ENCODE measurements at places on chromosomes 3 and 15.

DNA sequence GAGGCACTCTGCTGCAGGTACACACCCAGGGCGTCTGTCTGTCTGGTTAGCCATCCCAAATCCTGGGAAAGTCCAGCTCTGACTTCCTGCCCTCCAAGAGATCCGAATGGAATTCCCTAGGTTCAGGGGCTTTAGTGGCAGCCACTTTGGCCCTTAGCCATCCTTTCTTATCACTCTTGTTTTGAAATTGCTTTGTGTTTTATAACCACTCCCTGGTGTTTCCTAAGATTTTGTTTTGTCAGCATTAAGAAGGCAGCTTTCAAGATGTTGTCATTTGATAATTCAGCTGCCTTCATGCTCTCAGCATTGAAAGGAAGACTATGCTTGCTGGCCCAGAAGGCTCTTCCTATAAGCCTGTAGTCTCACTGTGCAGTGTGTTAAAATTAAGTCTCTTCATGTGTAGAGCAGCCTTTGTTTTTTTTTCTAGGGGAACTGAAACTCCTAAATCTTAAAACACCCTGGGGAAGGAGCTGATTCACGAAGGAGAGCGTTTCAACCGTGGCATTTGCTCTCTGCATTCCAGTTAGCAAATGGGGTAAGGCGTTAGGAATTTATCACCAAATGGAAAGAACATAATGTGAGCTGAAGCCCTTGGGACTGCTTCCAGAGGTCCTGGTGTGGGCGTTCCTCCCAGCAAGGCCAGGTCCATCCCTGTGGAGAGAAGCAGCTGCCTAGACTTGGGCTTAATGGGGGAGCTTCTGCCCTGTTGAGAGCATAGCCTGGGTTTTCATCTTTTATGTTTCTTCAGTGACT is 14.2 kb upstream of the CLEC3B start:
- DNase-seq: peak; percentile 47

DNA sequence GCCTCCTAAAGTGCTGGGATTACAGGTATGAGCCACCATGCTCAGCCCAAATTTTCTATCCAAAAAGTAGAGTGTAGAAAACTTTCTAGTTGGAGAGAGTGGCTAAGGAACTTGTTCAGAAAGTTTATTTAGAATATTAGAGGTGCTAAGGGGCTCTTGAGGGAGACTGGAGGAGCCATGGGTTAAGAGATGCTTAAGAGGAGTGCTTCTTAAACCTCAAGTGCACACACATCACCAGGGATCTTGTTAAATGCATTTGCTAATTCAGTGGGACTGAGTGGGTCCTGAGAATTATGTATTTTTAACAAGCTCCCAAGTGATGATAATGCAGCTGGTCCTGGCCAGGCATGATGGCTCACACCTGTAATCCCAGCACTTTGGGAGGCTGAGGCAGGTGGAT is 29.7 kb upstream of the SLMAP start:
- no peak for DNase-seq

- DNase-seq: no peak
These were observed 531 bp downstream of the LZTFL1 start for GRCh38 chr3:45841420-45841756.

- DNase-seq: no peak
These were observed 19.5 kb downstream of the POC1A start for GRCh38 chr3:52134761-52135160.

DNA sequence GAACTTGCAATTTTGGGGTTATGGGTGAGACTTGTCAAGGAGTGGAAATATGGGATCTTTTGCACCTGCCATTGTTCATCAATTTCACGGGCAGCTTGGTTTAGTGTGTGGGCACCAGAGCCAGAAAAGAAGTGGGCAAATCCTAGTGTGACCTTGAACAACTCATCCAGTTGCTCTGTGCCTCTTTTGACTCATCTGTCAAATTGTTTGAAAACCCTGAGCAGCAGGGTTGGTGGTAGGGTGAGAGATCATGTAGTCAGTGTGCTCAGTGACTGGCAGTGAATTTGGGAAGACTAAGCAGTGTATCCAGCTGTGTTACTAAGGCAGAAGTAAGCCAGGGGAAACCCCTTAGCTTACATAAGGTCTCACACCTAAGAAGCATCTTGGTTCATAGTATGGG is 293.0 kb upstream of the TRIM42 start:
- DNase-seq: no peak

- DNase-seq: no peak
These were observed 24.4 kb upstream of the RAB7A start for GRCh38 chr3:128701342-128702212.

DNA sequence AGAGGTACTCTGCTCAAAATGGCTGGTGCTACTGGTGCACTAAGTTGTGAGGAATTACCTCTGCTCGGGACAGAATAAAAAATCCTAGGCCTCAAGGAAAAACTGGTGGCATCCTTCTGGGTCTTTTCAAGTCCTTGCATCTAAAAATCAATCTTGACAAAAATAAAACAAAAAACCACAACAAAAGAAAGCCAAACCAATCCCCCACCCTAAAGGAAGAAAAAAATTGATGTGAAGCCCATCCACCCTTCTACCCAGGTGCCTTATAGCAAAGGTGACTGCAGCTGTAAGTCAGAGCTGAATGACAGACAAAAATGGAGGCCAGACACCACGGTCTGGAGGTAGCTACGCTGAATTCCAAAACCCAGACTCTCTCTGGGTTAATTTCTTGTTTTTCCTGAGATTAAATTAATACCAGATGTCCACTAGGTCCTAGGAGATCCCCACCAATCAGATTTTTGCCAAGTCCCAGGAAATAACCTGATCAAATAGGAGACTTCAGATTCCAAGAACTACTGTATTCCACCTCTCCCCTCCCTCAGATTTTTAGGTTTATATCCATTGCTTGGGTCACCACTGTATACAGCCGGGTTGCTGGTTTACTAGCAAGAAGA is 33.5 kb downstream of the ABCC5 start:
- DNase-seq: no peak

- no peak for DNase-seq
These were observed 21.3 kb downstream of the MINAR1 start for GRCh38 chr15:79453446-79453845.

GRCh38 chr15:28885630-28886430 is at the start of gene APBA2:
Gene APBA2 (plus strand): TSS chr15:28885974. CDS start chr15:29053885, 167,911 bp downstream.
- DNase-seq: no peak

DNA sequence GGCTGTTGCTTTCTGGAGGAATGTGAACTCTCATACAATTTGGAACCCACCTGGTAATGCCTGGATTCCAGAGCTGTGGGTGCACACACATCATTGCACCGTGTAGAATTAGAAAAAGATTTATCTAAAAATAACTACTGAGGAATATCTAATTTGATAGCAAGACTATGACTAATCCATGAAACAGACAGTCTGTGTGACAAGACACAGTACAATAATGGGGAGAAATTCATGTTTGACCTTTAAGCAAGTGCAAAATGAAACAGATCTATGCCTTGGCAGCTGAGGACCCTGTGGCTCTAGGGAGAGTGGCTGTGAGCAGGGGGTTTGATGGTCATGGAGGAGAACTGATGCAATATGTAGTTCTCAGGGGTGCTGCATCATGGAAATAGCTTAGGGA is 7.9 kb upstream of the DOCK3 start:
- DNase-seq: no peak

DNA sequence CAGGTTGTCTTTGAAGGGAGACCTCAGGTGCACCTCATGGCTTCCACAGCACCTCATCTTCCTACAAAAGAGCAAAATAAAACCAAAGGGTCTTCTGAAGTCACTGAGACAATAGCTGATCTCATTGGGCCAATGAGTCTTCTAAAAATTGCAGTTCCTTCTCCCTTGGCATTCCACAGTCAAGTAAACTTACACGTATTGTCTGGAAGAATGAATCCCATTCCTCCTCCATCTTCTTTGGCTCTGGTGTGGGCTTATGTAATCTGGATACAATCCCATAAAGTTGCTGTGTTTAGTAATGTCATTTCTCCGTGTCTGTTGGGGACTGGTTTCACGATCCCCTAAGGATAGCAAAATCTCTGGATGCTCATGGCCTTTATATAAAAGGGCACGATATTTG is 85.5 kb upstream of the CGNL1 start:
- DNase-seq: no peak

- no peak for DNase-seq
These were observed 50.9 kb downstream of the ABHD2 start for GRCh38 chr15:89138999-89139612.

DNA sequence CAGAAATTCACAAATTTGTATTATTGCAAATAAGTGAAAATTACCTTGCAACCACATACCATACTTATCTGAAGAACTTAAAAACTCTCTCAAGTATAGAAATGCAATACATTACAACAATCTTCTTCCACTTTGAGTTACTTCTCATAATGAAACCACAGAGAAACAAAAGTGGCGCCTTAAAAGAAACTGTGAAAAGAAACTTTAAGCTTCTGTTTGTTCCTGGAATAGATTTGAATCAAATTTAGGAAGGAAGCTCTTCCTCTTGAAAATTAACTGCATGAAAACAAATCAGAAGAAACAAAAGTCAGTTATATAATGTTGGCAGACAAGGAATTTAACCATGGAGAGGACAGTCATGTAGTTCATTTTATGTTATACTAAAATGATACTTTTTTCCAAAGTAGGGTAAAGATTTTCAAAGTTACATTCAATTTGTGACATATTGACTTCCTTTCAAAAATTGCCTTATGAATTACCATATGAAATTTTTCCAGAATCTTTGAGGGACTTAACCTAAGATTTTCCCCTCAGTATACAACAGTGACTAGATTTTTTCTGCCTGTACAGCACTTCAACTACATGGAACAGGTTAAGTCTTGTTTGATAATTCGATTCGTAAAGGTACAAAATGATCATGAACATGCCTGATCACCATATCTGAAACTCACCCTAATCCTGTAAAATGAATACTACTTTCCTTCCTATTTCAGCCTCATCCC is 57.6 kb upstream of the TNFSF10 start:
- DNase-seq: no peak

- no peak for DNase-seq
These were observed 44.9 kb upstream of the LRRFIP2 start for GRCh38 chr3:37219266-37219665.

DNA sequence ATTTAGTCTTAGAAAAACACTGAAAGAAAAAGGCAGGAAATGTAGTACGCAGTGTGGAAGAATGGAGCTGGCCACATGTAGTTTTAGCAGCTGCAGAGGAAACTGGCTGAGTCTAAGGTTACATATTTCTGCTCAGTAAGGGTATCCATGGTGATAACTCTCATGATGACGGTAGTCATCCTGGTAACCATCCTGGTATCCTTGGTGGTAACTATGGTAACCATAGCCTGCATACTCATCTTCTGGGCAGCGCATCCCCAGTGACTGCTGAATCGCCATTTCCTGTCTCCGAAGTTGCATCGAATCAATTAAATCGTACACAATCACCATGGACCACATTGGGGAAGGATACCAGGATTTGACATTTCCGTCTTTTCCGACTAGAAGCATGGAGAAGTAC is 35.7 kb downstream of the CCDC80 start:
- peak; percentile 16 for DNase-seq

- DNase-seq: no peak
These were observed 95.4 kb downstream of the ABHD5 start for GRCh38 chr3:43786102-43786501.

- DNase-seq: no peak
These were observed 29.7 kb downstream of the MECOM start for GRCh38 chr3:169633789-169634188.

GRCh38 chr15:28974142-28974541 is 88.4 kb downstream of the APBA2 start:
- DNase-seq: no peak

DNA sequence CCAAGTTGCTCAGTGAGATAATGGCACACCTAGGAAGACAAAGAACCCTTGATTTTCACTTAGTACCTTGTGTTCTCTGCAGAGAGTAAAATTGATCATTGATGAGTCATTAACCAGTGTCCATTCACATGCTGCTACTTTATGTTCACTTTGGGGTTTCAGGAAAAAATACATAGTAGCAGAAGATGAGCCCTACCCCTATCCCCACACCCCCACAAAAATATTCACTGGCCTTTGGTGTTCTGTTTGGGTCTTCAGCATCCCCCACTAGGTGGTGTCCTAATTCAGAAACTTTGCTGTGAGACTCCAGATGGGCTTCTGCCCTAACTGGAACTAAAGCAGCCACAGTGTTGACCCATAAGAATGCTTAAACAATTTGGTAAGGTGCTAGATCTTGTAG is 178.8 kb downstream of the KLHL25 start:
- DNase-seq: no peak

- DNase-seq: no peak
These were observed 71.1 kb downstream of the MRPL46 start for GRCh38 chr15:88395872-88396781.

DNA sequence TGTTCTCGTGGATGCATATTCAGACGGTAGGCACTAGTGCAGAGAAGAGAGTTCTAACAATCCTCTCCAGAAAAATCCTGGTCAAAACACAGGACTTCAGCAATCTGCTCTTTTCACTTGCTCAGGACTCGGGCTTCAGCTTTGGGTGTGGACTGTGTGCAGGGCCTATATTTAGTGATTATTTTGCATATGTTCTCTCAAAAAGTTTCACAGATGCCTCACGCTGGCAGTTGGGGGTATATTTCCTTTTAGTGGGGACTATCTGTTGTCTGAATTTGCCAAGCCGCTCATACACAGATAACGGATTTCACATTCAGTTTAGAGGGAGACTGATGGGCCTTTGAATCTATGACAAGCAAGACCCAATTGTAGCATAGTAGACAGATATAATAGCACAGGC is 54.4 kb upstream of the LRRN1 start:
- no peak for DNase-seq

DNA sequence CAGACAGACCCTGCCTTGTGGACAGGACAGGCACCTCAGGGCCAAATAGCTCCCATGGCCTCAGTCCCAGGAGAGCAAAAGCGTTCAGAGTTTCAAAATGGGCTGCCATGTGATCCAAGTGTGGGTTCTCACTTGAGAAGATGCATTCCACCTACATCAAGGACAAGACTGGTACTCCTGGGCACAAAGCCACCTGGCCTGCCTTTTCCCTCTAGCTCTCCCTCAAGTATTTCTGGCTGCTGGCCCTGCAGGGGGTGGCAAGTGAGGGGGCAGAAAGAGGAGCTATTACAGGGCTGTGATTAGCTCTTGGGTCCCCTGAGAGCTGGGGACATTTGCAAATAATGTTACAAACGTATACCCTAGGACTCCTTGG is 6.5 kb upstream of the COL7A1 start:
- DNase-seq: no peak

DNA sequence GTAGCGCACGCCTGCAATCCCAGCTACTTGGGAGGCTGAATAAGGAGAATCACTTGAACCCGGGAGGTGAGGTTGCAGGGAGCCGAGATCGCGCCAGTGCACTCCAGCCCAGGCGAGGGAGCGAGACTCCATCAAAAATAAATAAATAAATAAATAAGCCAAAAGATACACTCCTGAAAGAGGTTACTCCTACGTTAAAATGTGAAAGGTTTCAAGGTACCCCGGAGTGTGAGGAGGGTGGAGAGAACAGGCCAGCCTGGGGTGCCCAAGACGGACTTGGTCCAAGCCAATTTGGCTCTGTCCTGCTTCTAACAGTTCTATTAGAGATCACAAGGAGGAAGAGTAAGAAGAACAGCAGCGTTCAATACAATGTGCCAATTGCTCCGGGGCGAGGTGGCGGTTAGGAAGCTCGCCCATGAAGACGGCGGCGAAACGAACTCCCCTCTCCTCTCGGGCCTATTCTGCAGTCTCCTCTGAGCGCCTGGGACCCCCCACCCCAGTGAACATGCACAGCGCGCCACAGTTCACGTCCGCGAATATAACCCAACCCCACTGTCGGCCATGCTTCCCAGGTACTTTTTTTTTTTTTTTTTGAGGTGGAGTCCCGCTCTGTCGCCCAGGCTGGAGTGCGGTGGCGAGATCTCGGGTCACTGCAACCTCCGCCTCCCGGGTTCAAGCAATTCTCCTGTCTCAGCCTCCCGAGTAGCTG is 942 bp downstream of the ELP6 start:
- DNase-seq: no peak

Data from amniotic stem cell (primary cell).